GOT3 (cell line): ENCODE measurements at places on chromosomes 16 and 17.

DNA sequence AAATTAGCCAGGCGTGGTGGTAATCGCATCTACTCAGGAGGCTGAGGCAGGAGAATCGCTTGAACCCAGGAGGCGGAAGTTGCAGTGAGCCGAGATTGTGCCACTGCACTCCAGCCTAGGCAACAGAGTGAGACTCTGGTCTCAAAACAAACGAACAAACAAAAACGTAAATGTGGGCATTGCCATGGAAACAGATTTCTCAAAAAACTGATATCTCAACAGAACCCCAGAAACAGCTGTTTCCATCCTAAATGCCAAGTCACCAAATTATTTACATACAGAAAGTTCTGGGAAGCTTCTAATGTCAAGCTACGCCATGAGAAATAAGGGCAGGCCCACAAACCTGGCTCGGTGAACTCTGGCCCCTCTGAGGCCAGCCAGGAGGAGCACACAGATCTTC is 16.0 kb upstream of the ZNF689 start:
- no peak for DNase-seq

- no peak for DNase-seq
Observed at GRCh38 chr17:81524039-81524864, 3.9 kb upstream of the FSCN2 start.

GRCh38 chr16:56102183-56102686 is 89.1 kb upstream of the GNAO1 start:
- no peak for DNase-seq

- no peak for DNase-seq
Observed at GRCh38 chr17:20234276-20234675, 225.1 kb downstream of the SPECC1 start.

DNA sequence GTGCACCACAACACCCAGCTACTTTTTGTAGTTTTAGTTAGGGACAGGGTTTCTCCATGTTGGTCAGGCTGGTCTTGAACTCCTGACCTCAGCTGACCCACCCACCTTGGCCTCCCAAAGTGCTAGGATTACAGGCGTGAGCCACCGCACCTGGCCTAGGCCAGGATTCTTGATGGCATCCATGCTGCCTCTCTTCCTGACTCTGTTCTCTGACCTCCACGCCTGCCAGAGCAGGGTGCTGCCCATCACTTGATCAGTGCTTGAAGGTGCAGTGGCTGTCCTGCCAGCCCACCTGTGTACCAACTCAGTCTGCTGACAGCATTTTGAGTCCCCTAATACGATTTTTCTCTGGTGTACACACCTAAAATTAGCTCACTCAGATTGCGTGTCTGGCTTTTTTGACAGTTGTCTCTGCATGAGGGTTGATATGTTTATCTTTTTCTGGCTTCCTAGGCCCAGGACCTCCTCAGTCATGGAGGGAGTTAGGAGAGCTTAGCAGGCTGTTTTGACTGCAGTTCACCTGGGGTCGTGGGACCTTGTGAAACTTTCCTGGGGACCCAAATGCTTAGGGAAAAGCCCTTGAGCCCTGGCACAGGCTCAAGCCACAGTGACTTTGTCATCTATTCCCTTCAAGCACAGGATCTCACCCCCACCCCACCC is 5.9 kb downstream of the HAS3 start:
- DNase-seq: no peak

GRCh38 chr16:3190949-3191353 is 2.9 kb downstream of the OR1F1 start:
- no peak for DNase-seq

GRCh38 chr16:89972244-89973234 is 24.0 kb downstream of the DEF8 start:
- DNase-seq: peak; percentile 85

GRCh38 chr16:56874800-56875199 is 9.8 kb downstream of the SLC12A3 start:
- DNase-seq: no peak

DNA sequence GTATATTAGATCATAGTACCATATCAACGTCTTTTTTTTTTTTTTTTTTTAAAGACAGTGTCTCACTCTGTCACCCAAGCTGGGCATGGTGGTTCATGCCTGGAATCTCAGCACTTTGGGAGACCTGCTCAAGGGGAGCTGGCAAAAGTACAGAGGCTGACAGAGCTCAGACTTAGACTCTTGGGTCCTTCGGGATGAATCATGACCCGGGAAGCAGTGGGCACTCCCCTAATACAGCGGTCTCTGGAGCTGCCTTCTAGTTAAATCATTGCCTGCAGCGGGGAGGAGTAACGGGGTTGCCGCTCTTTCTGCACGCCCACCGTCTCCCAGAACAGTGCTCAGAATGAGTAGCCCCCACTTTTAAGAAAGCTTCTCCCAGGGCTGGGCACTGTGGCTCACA is 174.4 kb downstream of the CPPED1 start:
- no peak for DNase-seq

- DNase-seq: no peak
Observed at GRCh38 chr17:798246-798645, 16.1 kb downstream of the MRM3 start.

DNA sequence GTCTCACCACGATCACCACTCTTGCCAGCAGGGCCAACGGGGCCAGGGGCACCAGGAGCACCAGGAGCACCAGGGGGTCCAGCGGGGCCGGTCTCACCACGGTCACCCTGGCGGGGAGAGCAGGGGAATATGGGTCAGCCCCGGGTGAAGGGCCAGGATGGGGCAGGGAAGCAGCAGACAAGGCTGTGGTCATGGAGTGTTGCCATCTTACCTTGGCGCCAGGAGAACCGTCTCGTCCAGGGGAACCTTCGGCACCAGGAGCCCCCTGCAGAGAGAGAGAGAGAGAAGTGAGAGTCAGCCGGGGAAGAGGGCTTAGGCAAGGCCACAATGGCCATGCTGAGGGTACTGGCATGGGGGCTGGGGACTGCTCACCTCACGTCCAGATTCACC is 12.9 kb downstream of the COL1A1 start:
- no peak for DNase-seq

DNA sequence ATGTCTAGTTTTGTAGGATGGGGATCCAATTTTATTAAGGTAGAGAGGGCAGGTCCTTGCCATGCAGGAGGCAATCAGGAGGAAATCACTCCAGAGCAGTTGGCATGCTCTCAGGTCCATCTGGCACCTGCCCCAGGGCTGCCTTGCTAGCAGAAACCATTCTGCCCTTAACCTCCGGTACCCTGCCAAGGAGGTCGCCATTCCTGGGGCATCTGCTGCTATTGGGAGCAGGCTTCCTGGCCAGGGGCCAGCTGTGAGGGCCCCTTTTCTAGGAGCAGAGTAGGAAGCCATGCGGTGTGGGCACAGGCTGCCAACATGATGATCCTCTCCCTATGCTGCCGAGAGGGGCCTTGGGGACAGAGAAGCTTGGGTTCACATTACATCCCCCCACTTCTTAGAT is 47.6 kb upstream of the MGAT5B start:
- DNase-seq: no peak

DNA sequence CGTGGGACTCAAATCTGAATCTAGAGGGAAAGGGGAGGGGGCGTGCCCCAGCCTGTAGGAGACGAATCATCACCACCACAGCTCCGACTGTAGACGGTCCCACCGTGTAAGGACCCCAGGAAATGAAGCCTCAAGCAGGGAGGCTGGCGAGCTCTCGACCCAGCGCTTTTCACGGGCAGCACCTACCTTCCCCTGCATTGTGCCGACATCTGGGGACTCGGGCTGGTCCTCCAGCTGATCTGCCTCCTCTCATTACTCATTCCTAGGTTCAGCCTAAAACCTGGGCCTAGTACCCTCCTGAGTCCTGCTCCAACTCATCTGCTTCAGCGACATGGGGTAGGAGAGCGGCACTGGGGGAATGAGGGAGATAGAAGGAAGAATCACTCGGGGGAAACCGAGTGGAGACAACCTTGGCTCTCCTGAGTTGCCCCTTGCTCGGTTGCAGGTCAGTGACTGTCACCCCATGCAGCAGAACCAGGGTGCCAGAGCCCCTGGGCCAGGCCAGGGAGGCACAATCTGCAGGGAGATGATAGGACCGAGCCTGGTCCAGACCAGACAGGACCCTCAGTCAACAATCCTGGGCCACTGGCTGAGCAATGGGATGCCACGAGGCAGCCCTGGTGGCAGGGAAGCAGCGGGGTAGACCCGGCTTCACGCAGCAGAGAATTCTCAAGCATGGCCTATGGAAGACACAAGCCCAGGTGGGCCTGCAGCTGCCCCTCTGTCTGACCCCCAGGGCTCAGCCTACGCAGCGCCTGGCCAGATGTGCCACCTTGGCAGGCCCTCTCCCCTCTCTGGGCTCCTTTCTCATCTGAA is 833 bp upstream of the BCAR1 start:
- DNase-seq: no peak

DNA sequence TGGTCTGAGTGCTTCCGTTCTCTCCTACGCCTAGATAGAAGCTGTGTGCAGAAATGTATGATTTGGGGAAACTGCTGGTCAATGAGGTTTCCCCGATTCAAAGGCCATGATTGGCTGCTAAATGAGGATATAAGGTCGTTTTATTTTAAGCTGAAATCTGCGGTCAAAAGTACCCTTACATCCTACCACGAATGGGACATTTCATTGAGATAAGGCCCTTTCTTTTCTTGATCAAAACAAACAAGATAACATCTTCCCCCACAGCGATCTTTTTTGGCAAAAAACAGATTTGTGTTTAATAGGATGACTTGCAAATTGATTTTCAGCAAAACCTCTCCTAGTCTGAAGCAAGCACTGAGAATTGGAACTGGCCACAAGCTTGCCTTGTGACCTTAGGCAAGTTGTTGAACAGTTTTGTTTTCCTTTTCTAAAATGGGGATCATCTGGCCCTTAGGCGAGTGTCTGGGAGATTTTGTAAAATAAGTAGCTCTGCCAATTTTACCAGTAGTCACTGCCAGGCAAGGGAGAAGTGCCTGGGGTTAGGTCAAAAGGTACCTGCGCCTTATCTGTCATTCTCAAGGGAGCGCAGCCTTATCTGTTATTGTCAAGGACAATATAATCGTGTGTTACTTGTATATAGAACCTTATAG is 635 bp downstream of the SCPEP1 start:
- DNase-seq: no peak

DNA sequence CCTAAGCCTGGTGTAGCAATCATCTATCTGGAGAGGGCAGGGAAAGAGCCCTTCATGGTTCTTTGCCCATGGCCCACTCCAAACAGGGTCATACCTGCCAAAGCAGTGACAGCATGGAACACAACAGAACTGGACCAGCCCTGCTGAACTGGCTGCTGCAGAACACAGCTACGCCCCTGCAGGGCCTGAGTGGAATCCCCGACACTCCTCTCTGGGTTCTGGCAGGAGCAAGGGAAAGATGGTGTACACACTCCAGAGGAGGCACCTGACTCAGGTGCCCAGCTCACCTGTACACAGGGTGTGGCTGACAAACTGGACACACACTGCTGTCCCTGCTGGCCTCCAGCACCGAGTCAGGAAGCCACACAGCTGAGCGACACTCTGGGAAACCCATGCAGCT is 19.8 kb downstream of the MIEF2 start:
- DNase-seq: no peak

- DNase-seq: no peak
Observed at GRCh38 chr17:61647047-61647446, 56.0 kb upstream of the NACA2 start.

- no peak for DNase-seq
Observed at GRCh38 chr17:73921306-73921705, 277.1 kb upstream of the SDK2 start.

- no peak for DNase-seq
Observed at GRCh38 chr16:84777435-84777834, 42.4 kb upstream of the CRISPLD2 start.

GRCh38 chr17:51692917-51693316 is 432.6 kb downstream of the UTP18 start:
- no peak for DNase-seq

DNA sequence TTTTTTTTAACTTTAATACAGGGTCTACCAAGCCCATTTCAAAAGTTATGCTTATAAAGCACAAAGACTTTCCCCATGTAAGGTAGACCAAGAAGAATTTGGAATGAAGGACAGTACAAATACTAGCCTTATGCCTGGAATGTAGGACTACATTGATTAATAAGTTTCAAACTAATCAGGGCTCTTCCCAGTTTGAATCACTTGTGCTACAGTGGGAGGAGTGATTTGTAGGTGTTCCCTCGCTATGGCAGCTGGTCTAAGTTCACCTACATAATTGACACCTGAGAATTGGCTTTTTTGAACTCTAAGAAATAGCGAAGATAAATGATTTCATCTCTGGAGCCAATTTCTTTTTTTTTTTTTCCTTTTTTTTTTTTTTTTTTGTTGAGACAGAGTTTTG is 18.6 kb downstream of the TMEM238L start:
- no peak for DNase-seq

- no peak for DNase-seq
Observed at GRCh38 chr17:55450232-55450825, 28.7 kb upstream of the MMD start.

DNA sequence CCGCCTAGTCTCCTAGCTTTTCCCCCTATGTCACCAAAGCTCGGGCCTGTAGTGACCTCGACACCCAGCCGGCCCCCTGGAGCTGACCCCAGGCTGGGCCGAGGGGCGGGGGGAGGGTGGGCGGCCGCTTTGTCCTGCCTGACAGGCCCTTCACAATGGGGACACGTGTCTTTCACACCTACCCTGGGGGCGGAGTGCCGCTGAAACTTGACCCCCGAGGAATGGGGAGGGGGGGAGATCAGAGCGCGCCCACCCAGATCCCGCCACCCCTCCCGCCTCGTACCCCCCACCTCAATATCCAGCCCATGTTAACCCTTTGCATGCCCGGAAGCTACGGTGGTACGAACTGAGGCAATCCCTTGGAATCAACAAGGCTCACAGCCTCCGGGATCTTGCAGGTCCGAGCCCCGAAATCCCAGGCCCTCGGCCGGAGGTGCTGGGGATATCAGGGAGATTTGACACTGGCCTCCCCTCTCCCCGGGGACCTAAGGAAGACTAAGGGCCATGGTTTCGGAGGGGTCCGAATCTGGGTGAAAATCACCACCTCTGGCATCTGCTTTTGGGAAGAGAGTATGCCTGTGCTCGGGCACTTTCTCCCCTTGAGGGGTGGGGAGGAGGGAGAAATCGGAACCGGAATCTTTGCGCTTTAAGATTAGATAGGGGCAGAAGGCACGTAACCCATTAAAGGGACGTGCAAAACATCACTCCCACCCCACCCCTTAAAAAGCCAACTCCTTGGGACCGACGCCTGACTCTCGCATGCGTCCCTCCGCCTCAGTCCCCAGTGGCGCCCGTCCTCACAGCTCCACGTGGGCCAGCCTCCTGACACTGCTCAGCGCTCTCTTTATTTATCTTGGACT is 2.6 kb downstream of the NOG start:
- DNase-seq: no peak

DNA sequence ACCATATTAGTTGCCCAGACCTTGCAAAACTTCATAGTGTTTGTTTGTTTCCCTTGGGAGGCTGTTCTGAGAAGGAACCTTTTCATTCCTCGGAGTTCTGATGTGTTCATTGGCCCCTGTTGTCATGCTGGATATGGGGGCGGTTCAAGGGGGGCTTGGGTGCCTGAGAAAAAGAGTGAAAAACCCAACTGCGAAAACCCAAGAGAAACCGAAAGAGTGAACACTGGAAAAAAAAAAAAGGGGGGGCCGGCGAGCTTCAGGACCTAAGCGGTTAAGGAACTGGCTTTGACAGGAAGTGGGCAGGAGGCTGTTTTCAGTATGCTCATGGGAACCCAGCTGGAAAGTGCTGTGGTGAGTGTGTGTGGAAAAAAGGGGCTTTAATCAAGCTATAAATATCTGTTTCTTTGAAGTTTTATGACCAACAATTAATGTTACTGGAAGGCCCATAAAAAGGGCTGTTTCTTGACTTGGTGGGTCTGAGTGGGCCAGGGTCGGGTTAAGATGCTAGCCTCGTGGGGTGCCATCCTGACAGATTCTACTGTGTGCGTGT is 510.7 kb downstream of the MAF start:
- DNase-seq: no peak

GRCh38 chr17:29076087-29076486 is 33.1 kb downstream of the PIPOX start:
- no peak for DNase-seq
